ENCODE measurements at places on chromosomes 7 and 10.

GRCh38 chr10:104002911-104003310 lies 36.0 kb downstream of the SLK start:
- no peak for DNase-seq

DNA sequence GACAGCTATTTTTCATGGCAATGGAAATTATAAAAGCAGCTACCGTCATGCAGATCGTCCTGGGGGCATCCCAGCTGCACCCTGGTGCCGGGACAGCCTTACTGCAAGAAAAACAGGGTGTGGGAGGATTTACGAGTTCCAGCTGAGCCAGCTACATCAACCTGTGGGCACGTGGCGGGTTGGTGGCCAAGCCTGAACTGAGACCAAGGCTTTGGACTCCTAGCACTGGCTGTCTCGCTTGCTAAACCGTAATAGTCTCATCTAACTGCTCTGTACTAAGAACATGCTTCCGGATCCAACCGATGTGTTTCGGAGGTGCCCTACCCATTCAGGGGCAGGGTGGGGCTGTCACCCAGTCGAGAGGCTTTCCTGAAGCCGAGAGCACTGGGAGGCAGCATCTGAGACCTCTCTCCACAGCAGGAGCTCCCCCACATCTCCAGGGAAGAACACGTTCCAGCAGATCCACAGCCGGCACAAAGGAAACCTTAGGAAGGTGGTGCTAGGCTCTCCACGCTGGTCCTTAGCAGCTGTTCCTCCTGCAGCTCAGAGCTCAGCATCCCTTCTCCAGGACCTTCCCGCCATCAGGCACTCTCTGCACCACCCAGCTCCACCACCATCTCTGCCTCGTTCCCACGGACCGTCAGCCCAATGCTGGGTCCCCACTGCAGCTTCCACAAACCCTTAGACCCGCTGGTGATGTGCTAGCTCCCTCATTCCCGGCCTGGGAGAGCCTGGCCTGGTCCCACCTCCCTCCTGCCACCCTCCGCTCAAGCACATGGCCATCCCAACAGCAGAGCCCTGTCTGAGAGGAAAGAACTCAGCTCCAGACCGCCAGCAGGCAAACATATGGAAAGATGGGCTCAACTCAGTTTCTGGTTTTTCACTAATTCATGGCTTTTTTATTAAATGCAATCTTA lies 158.5 kb downstream of the PTPRN2 start:
- no peak for DNase-seq

- DNase-seq = no peak
Observed at GRCh38 chr7:135501402-135501801, 8.5 kb downstream of the CNOT4 start.

DNA sequence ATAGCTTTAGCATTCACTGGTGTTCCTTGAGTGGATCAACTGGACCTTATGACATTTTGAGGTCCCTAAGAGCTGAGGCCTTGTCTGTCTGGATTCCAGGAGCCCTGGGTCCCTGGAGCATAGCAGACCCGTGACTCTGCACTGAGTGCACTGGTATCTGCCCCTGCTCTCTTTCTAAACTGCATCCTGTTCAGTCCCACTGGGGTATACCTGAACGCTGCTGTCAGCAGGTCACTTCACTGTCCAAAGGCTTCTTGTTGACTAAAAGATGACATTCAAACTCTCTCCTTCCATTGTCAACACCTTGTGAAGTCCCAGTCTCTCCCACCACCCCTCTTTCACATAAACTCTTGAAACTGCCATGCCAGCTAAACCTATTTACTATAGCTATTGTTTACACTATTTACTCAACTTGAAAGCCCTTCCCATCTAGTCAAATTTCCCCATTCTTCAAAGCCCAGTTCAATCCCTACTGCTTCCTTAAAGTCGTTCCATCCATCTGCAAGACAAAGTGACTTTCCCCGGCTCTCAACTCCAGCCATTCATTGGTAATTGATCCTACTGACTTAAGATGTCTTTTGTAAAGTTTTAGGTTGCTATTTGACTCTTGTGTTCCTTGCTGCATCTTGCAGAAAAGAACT lies 523.3 kb downstream of the KCNMA1 start:
- DNase-seq = no peak

GRCh38 chr7:651032-651728 lies 75.3 kb upstream of the DNAAF5 start:
- DNase-seq = no peak

- no peak for DNase-seq
Observed at GRCh38 chr10:125049216-125049881, 107.4 kb downstream of the ZRANB1 start.

- DNase-seq = no peak
Observed at GRCh38 chr7:146331369-146331768, 214.8 kb downstream of the CNTNAP2 start.

- DNase-seq = no peak
Observed at GRCh38 chr10:6055929-6056328, 6.2 kb downstream of the IL2RA start.

DNA sequence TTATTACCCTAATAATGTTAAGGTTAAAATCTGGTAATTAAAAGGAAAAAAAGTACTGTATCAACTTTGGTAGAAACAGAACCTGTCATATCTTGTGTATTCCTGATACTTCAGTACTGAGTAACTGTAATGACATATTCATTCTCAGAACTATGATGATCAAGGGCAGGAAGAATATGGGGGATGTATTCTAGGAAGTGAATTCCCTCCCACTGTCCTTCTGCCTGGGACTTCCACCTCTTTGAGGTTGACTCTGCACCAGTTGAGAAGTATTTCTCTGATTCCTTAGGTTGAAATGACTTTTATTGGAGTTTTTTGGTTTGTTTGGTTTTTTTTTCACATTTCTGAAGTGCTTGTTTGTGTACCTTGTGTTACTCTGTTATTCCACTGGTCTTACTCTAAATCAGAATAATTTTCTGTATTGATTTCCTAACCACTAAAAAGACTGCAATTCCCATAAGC lies 36.9 kb downstream of the WASL start:
- DNase-seq = no peak

DNA sequence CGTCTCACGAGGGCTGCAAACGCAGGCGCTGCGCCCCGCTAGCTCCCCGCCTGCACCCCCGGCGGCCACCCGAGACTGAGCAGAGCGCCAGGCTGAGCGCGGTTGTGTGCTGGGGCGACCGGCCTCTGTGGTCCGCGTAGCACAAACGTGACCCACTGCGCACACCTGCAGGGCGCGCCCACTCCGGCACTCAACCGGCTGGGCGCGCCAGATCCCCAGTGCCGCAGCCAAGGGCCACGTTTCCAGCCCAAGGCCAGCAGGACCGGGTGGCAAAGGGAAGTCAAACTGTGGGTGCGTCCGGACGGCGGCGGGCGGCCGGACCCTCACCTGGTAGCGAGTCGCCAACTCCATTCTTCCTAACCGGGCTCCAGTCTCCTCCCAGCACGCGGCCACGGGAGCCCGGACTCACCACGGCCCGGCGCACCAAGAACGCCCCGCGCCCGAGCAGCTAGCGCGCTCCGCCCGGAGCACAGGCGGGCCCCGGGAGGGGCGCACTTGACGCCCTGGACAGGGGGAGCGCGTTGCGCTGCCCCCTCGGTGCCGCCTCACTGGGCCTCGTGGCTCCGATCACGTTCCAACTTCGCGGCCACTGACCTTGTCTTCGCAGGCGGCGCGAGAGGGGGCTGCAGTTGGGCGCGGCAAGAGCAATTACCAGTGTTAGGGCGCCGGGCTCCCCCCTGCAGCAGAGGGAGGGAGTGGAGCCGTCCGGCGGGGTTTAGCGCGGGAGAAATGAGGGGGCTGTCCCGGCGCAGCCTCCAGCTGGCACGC lies at the start of gene CDCA7L:
TSS of gene CDCA7L (minus strand) at position 446 of the 768 bp plus-strand sequence. CDS start at position 351, 95 bp downstream.
- no peak for DNase-seq

GRCh38 chr10:87882555-87883294 lies 19.3 kb downstream of the PTEN start:
- DNase-seq = no peak

GRCh38 chr7:2523461-2523936 lies 3.9 kb downstream of the LFNG start:
- no peak for DNase-seq

GRCh38 chr10:107687701-107688100 lies 523.2 kb upstream of the SORCS1 start:
- no peak for DNase-seq

- DNase-seq = no peak
Observed at GRCh38 chr10:57579926-57580325, 687.8 kb downstream of the IPMK start.

DNA sequence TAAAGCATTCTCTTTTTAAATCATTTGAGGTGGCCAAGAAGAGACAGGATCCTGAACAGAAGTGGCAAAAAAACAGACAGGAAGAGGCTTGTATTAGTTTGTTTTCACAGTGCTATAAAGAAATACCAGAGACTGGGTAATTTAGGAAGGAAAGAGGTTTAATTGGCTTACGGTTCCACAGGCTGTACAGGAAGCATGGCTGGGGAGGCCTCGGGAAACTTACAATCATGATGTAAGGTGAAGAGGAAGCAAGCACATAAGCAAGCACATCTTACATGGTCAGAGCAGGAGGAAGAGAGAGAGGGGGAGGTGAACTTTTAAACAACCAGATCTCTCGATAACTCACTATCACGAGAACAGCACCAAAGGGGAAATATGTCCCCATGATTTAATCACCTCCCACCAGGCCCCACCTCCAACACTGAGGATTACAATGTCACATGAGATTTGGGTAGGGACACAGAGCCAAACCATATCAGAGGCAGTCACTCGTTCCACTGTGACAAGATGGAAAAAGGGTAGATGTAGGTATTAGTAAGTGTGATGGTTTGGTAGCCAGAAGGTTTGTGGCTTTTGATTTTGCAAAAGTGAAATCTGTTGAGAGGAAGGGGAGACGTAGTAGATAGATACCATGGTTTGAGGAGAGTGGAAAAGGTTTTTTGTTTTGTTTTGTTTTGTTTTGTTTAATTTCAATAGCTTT lies 5.1 kb downstream of the MSRB2 start:
- no peak for DNase-seq

DNA sequence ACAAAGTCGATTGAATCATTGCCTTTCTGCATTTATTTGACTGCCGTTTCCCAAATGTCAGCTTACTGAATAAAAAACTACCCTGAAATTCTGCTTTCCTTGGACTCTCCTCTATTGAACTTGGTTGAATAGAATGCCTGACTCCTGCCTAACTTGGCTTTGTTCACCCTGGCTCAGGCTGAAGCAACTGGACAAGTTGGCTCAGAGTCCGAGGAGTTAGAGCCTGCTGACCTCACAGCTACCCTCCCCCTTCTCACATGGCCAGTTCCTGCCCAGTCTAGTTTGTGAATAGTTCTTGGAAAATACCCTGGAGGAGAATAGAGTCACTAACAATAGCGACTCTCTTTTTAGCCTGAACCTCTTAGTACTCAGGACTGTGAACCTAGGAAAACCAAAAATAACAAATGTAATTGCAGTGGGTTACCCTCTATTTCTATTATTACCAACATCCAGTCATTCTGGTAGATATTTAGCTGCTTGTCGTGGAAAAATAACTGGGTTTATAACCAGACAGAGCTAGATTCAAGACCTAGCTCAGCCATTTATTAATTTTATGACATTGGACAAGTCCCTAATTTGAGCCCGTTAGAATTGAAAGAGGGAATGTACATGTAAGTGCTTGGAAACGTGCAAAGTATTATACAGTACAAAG lies 17.3 kb upstream of the NRBF2 start:
- DNase-seq = no peak

- DNase-seq = no peak
Observed at GRCh38 chr10:122163174-122164022, 107.7 kb upstream of the BTBD16 start.

GRCh38 chr10:126904818-126905701 lies at the start of gene DOCK1:
TSS of gene DOCK1 (plus strand) at chr10:126905428. CDS start at chr10:126905518, 90 bp downstream.
- DNase-seq = no peak

DNA sequence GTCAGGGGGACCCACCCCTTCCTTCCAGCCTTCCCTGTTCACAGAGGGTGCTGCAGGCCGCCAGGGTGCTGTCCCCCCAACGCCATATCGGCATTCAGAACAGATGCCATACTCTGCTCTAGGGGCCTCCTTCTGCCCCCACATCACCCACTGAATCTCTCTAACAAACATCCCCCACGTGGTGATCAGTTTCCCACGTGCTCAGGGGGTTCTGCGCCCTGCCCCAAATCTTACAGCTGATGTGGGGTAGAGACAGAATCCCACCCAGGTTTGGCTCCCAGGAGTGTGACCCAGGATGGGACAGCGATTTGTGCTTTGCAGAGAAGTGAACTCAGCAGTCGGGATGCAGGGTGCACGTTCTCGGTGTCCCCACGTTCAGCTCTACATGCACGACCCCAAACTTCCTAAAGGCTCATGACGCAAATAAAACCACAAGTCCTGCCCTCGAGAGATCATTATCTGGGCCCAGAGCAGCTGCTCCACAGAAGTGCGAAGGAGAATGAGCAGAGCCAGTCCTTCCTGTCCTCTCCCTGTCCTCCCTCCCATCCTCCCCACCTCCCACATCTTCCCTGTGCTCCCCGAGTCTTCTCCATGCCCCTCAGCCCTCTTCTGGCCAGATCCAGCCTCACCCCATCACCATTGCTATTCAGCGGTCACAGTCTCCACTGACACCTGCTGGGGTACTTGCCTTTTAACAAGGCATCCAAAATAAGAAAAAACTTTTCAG lies 423.4 kb downstream of the DNAJB6 start:
- DNase-seq = no peak

DNA sequence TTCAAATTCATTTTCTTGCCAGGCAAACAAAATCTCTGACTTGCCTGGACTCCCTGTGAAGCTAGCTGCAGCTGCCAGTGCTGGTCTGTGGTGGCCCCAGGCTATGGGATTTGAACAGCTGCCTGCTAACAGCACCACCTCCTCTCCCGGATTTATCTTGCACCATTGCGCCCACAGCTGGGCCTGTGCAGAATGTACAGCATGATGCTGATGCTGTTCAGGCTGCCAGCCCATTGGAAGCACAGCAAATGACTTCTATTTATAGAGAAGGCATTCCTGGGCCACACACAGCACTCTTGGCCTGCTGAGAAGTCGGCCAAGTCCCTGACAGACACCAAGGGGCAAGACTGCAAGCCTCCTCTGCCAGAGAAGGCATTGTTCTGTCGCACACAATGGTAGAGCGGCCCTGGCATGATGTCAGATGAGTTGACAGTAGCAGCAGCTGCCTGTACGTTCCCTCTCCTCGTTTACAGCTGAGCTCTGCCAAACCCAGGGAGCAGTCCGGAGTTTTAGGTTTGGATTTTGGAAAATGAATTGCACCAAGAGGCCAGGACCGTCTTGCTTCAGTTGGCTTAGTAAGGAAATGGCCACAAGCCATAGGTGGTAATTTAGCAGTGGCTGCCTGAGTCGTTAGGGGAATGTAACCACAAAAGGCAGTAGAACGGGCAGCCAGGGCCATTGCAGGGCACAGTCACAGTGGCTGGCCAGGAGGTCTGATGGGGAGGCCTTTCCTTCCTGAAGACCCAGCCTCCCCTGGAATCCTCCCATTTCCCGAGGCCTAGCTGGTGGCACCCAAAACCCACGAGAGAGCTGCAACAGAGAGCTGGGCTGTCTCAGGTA lies 38.5 kb downstream of the MTURN start:
- no peak for DNase-seq

- no peak for DNase-seq
Observed at GRCh38 chr10:27884185-27884641, 114.7 kb downstream of the ODAD2 start.

GRCh38 chr10:12195603-12196506 lies at the start of the genes CDC123 and NUDT5:
TSS of gene CDC123 (plus strand) at chr10:12196188. CDS start at chr10:12196246, 58 bp downstream.
TSS of gene NUDT5 (minus strand) at chr10:12195891. CDS start at chr10:12186291, 9,600 bp downstream.
- peak; percentile 44 for DNase-seq

GRCh38 chr10:73424478-73424877 lies 8.9 kb downstream of the MSS51 start:
- no peak for DNase-seq
